ENCODE measurements at places on chromosomes 7 and 10. TPM values are rescaled to one million over a fixed set of nuclear protein-coding genes. Genes with fewer than 3 reads are reported as not detected.

ASB10 gene
- not detected for total RNA-seq

CTAGE4 gene
- 5.9 TPM for total RNA-seq

DNAJC12 gene
- total RNA-seq = 0.44 TPM

AGR2 gene
- 147 TPM for total RNA-seq

DNA sequence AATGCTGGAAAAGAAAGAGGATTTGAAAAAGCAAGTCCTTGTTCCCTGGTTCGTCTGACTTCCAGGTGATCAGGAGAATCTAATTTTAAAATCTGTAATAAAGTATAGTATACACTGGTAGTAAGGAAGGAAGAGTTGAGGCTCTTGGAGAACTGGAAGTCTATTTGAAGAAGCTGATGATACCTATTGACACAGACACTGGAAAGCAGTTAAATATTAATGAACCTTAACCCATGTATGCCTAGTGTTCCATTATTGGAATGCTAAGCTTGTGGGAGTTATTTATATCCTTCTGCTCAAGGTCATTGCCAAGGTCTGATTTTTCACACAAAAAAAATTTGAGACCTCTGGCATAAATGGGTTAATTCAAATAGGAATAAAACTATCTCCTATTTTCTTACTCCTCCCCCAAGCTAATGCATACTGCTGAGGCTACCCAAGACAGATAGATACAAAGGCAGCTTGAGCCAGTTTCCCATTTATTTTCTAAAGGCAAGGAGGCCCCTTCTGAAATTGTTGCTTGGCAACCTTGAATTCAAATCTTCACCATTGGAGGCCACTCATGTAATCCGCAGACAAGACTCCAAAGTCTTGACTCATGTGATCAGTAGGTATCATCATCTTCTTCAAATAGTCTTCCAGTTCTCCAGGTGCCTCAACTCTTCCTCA lies 110.2 kb downstream of the FZD1 start:
- no peak for DNase-seq
- no peak overlapping the region for H3K27ac ChIP-seq
- H3K4me1 ChIP-seq = no peaks in the 10 kb centered on the region
- no peaks in the 10 kb centered on the region for H3K36me3 ChIP-seq
- no peak overlapping the region for H3K4me3 ChIP-seq

GRCh38 chr7:155847821-155848435 lies 35.7 kb upstream of the SHH start:
- H3K36me3 ChIP-seq = no peaks in the 10 kb centered on the region
- H3K27ac ChIP-seq = no peak overlapping the region
- H3K4me3 ChIP-seq = no peak overlapping the region
- H3K4me1 ChIP-seq = no peaks in the 10 kb centered on the region
- no peak for DNase-seq
- no peaks in the 10 kb centered on the region for H3K27me3 ChIP-seq

DNA sequence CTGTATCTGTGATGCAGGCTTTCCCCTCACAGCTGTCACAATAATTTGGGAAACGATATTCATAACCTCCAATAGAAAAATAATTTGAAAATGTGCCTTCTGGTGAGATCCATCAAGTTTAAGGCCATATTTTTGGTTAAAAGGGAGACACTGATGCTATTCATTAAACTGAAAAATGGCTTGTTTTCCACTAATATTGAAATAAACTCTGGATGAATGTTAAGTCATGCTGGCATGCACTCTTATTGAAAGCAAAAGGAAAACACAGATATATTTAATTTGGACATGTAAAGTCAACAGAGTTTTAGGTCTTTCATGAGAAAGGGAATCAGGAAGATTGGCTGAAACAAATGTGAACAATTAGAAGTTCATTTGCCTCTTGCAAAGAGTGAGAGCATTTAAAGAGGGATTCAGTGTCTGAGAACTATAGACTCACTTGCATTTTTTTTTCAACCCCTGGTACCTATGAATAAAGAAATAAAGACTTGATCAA lies 879.2 kb downstream of the LRMDA start:
- DNase-seq = no peak
- H3K27me3 ChIP-seq = peaks cover 2% of the 10 kb centered on the region
- H3K4me1 ChIP-seq = no peaks in the 10 kb centered on the region
- no peak overlapping the region for H3K4me3 ChIP-seq

DNA sequence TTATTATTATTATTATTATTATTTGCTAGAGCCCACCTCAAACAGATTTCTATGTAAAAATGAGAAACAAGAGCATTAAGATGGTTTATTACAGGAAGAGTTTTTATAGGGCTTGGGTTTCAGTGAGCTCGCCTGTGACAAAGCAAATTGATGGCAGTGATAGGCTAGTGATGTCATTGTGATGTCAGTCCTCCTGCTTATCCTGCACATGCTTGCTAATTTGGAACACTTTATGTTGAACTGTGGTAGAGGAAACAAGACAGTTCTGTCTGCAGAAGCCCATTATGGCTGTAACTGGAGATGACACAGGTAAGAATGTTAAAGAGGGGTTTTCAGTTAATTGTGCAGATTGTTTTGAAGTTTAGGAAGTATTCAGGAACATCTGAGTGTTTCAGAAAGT lies 68.3 kb downstream of the CREM start:
- no peaks in the 10 kb centered on the region for H3K27me3 ChIP-seq
- H3K27ac ChIP-seq = no peak overlapping the region

DNA sequence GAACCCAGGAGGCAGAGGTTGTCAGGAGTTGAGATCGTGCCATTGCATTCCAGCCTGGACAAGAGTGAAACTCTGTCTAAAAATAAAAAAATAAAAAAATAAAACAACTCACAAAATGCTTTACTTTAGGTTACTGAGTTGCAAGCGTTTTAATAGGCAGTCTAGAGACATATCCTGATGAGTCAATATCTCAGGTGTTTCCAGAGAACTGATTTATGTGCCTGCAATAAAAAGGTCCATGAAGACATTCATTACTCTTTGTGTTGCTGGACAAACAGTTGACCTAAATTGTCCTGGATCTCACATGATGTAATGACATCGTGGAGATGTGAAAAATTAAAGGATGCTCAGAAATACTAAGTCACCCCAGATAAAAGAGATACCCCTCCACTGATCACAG lies 31.5 kb downstream of the CDNF start:
- H3K27ac ChIP-seq = no peak overlapping the region
- DNase-seq = no peak
- H3K36me3 ChIP-seq = no peaks in the 10 kb centered on the region
- H3K27me3 ChIP-seq = no peaks in the 10 kb centered on the region
- no peak overlapping the region for H3K4me3 ChIP-seq

DNA sequence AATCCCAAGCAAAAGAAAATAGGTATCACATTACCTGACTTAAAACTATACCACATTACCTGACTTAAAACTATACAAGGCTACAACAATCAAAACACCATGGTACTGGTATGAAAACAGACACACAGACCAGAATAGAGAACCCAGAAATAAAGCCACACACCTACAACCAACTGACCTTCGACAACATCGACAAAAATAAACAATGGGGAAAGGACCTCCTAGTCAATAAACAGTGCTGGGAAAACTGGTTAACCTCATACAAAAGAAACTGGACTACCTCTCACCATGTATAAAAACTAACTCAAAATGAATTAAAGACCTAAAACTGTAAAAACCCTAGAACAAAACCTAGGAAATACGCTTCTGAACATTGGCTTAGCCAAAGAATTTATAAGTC lies 22.5 kb downstream of the SNX13 start:
- H3K4me3 ChIP-seq = no peak overlapping the region
- H3K27me3 ChIP-seq = no peaks in the 10 kb centered on the region
- no peak overlapping the region for H3K27ac ChIP-seq

GRCh38 chr10:29658984-29659965 lies 24.5 kb upstream of the SVIL start:
- DNase-seq = peak; percentile 94
- peak overlapping the region; percentile 31 for H3K4me3 ChIP-seq
- H3K36me3 ChIP-seq = no peaks in the 10 kb centered on the region
- no peaks in the 10 kb centered on the region for H3K27me3 ChIP-seq
- peak overlapping the region; percentile 86 for H3K27ac ChIP-seq

GRCh38 chr10:10777723-10778122 lies 239.9 kb upstream of the CELF2 start:
- no peaks in the 10 kb centered on the region for H3K4me1 ChIP-seq
- DNase-seq = no peak
- no peaks in the 10 kb centered on the region for H3K36me3 ChIP-seq
- no peak overlapping the region for H3K27ac ChIP-seq
- no peak overlapping the region for H3K4me3 ChIP-seq

- H3K4me1 ChIP-seq = peaks cover 31% of the 10 kb centered on the region
- DNase-seq = no peak
- H3K4me3 ChIP-seq = no peak overlapping the region
- peak overlapping the region; percentile 82 for H3K27ac ChIP-seq
- no peaks in the 10 kb centered on the region for H3K27me3 ChIP-seq
Measured at GRCh38 chr7:117015258-117016184, 62.2 kb downstream of the ST7 start.

Measured in Panc1 (cell line).